ENCODE measurements at places on chromosomes 3 and 15.

DNA sequence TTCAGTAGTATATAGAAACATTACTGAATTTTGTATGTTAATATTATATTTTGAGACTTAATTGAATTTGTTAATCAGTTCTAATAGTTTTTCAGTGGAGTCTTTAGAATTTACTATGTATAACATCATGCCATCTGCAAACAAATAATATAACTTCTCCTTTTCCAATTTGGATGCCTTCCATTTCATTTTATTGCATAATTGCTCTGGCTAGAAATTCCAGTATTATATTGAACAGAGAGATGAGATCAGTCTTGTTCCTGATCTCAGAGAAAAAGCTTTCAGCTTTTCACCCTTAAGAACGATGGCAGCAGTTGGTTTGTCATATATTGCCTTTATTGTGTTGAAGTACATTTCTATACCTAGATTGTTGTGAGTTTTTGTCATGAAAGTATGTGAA is 40.4 kb downstream of the OR4F15 start:
- no peak for DNase-seq

- DNase-seq, result peak; percentile 18
Measured at GRCh38 chr3:125398952-125399351, 23.8 kb upstream of the ZNF148 start.

DNA sequence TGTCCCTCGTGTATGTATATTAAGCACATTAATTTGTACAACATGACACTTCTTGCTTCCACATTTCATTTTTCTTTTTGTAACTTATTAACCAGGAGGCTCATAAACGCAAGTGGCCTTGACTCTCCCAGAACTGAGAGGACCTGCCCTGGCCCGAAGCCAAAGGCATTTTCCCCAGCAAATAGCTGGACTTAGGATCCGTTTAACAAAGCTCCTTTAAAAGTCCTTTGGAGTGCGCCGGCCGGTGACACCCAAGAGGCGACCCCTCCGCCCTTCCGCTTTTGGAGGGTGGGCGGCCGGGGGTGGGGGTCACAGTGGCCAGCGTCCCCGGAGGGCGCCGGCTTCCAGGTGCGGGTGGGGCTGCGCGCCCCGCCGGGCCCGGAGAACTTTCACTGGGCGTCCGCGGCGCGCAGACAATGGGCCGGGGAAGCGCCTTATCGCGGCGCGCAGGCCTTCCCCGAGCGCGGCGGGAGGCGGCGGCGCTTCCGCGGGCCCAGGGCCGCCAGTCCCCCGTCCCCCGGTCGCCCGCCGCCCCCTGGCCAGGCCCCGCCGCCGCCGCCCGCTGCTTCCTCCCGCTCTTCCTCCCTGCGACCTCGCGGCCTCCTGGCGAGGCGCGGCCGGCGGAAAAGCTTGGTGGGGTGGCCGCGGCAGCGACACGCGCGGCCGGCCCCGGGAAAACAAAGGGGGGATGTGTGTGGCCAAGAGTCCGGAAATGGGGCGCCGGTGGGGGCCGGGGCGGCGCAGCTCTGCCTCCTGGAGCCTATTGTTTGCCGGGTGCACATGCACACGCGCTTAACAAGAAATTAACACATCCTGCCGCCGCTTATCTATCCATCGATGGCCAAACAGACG is 613.4 kb downstream of the MCTP2 start:
- peak; percentile 2 for DNase-seq

DNA sequence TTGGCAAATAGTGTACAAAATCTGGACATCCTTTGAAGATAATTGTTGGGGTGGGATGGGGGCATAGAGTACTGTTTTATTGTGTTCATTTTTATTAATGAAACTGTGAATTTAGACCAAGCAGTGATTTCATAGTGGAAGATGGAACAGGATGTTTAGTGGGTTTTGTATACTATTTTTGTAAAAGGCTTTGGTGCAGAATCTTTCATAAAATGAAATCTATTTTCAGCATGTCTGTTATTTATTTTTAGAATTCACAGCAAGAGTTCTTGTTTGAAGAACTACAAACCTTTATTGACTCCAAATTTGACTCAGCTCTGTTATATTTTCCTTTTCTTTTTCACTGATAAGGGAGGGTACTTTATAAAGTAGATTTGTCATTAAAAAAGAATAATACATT is 145.4 kb downstream of the AKAP13 start:
- DNase-seq, result no peak

DNA sequence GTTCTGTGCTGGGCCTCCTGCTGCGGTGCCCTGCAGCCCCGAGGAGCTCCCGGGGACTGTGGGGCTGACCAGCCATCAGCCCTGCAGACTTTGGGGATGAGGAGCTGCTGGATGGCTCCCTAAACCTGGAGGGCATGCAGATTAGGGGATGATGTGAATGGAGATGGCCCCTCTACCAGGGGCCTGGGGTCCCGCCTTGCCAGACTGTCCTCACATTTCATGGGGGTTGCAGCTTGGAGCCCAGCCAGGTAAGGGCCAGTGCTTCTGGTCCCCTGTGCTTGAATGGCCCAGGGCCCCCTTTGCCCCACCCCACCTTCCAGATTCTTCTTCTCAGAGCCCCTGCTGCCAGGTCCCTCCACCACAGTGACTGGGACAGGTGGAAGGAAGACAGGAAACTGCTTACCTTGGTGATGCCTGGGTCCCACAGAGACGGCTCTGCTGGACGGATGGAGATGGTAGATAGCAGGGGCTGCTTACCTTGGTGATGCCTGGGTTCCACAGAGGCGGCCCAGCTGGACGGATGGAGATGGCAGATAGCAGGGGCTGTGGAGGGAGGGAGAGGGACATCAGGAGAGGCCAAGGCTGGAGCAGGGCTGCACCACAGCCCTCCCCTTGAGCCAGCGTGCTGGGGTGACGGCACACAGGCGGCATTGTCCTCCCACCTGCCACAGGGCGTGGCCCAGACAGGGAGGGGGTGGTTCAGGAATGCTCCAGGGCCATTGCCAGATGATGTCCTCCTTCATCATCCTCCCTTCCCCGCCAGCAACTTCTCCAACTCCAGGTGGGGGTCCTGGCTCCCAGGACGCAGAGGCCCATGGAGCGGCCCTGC is at the start of gene SPTBN5:
Gene SPTBN5, minus strand, starts transcription at position 632 of the 829 bp plus-strand sequence. Its CDS starts 556 bp downstream, at position 76.
- DNase-seq, result no peak

DNA sequence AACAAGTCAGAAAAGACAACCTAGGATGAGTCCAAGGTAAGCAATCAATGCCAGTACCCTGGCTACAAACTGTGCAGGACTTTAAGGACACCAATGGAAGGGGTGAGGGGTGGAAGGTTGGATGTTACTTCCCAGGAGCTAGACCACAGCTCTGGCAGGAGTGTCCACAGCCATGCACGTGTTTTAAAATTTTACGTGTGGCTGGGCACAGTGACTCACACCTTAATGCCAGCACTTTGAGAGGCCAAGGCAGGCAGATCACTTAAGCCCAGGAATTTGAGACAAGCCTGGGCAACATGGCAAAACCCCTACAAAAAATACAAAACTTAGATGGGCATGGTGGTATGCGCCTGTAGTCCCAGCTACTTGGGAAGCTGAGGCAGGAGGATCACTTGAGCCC is 14.7 kb upstream of the HDC start:
- no peak for DNase-seq

Data from hematopoietic multipotent progenitor cell treated with erythropoietin and hydrocortisone succinate and interleukin-3 and kit ligand, for 15 days (in vitro differentiated cells).